ENCODE measurements at places on chromosomes 6 and 20.

DNA sequence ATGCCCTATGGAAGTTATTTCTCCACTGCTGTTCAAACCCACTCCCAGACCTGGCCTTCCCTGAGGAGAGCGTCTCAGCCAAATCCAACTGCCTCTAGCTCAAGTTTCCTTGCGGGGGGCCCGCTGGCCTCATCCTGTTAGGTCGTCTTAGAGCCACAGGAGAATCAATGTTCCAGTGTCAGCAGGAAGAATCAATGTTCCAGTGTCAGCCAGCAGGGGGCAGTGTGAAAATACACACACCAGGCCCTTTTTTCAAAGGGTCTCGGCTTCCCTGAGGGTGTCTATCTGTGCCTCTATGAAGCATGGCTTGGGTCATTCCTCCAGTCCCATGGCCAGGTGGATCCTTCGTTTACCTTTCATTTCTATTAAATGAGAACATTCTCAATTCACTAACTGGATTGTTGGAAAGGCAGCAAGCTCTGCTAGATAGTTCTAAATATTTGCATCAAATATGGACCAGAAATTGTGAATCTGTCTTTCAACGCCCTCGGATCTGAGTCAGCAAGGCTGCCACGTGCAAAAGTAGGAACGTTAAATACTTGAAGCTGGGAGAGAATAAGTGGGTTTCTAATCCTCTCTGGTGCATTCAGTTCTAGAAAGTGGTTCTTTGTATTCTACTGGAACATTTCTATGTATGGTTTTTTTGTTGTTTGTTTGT is 19.2 kb downstream of the PRND start:
- DNase-seq = peak; percentile 40

- no peak for DNase-seq
These were observed 10.7 kb downstream of the SLC9A8 start for GRCh38 chr20:49823152-49823847.

DNA sequence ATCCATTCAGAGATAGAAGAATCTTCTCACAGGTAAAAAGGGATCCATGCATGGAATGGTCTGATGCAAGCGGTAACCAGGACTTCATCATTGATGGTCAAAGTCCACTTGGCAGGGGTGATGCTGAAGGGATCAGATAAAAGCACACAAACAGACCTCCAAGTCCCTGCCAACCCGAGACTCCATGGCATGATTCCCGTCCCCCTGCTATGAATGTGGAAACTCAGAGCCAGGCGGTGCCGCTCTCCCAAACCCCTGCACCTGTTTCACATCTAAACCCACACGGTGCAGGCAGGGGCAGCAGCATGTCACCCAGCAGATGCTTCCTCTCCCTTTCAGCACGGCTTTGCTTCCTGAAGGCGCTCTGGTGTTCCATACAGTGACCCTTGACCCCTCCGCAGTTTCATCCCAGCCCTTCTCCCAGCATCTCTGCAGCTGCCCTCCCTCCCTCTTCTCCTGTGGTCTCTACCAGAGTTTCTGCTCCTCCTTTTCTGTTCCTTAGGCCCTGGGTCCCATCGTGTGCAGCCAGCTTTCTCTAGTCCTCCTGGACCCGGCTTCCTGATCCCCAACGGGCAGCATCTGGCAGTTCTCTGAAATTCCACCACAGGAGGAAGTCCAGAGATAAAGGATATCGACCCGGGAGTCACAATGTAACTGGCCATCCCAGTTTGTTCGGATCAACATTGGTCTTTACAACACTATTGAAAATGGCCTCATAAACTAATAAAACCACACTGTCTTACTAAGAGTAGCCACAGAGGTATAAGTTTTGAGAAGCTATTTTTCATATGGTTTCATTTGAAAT is 235.0 kb downstream of the TTLL2 start:
- DNase-seq = no peak

GRCh38 chr20:63505281-63505680 is 6.4 kb upstream of the EEF1A2 start:
- no peak for DNase-seq

DNA sequence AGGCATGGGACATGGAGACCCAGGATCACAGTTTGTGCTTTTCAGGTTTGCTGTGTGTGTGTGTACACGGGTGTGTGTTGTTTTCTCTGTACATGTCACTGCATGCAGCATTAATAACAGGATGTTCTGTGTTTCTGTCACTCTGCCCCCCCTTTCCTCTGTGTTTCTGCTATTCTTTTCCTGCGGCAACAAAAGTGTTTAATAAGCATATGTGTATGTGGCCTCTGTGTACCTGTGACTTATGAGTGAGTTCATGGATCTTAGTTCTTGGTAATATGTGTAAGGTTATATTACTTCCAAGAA is 9.8 kb downstream of the SYNGAP1 start:
- no peak for DNase-seq

GRCh38 chr6:157867155-157867559 is 44.1 kb downstream of the SNX9 start:
- no peak for DNase-seq

DNA sequence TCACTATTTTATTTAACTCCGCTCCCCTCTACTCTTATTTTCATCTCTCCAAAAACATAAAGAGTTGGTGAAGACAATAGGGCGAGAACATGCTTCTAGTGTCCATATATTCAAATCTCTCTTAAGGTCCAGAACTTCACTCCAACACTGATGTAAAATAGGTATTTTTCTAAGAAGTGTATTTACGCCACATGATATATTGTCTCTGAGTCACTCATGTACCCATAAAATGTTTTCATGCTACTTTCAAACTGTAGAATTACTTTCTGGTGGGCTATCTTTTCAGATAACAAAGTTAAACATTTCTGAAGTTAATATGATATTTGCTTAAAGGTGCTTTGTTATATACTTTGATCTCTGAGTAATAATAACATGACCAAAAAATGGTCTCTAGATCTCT is 124.1 kb upstream of the IFNGR1 start:
- no peak for DNase-seq

DNA sequence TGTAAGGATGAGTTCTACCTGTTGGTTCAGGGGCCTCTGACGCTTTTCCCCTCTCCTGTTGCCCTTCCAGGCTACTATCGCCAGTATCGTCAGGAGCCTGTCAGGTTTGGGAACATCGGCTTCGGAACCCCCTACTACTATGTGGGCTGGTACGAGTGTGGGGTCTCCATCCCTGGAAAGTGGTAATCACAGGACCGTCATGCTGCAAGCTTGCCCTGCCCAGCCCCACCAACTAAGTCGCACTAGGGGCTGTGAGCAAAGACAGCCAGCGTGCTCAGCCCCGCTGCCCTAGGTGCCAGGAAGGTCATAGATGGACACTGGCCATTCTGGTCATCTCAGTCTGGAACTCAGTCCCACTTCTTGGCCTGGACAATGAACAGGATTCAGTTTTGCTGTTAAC is 102.1 kb downstream of the FNDC1 start:
- DNase-seq = no peak

DNA sequence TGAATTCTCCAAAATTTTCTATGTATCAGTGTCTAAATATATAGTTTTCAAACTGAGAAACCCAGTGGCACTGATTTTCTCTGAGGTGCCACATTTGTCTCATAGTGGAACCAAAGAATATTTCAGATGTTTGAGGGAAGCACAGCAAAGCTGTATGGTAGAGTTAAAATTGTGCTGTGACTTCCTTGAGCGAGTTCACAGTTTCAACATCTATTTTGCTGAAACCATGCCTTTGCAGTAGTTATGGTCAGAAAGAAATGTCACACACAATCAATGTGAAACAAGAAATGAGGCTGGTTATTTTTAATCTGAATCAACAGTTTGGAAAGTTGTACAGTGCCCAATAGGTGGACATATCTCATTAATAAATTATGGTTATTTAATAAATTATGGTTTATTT is 394.0 kb upstream of the SPTLC3 start:
- DNase-seq = no peak

- no peak for DNase-seq
These were observed 108.9 kb upstream of the SNX9 start for GRCh38 chr6:157714153-157714490.

GRCh38 chr6:148222376-148222775 is 120.3 kb upstream of the SASH1 start:
- no peak for DNase-seq

GRCh38 chr6:130870179-130870880 is 43.1 kb downstream of the SMLR1 start:
- DNase-seq = no peak

- DNase-seq = no peak
These were observed 157.2 kb upstream of the CARMIL1 start for GRCh38 chr6:25122001-25122400.

GRCh38 chr20:23403751-23404150 is 17.5 kb downstream of the NAPB start:
- no peak for DNase-seq

- DNase-seq = peak; percentile 16
These were observed 6.5 kb upstream of the SLC24A3 start for GRCh38 chr20:19205981-19206396.

All from stimulated activated CD8-positive, alpha-beta memory T cell treated with anti-CD3 and anti-CD28 coated beads, Interleukin-7, amount 100 ng/mL, for 4 hours (primary cell).